ENCODE measurements at places on chromosomes 16 and 17.
A peak's percentile ranks its signal among the peaks of the same experiment; 100 is the strongest.

DNA sequence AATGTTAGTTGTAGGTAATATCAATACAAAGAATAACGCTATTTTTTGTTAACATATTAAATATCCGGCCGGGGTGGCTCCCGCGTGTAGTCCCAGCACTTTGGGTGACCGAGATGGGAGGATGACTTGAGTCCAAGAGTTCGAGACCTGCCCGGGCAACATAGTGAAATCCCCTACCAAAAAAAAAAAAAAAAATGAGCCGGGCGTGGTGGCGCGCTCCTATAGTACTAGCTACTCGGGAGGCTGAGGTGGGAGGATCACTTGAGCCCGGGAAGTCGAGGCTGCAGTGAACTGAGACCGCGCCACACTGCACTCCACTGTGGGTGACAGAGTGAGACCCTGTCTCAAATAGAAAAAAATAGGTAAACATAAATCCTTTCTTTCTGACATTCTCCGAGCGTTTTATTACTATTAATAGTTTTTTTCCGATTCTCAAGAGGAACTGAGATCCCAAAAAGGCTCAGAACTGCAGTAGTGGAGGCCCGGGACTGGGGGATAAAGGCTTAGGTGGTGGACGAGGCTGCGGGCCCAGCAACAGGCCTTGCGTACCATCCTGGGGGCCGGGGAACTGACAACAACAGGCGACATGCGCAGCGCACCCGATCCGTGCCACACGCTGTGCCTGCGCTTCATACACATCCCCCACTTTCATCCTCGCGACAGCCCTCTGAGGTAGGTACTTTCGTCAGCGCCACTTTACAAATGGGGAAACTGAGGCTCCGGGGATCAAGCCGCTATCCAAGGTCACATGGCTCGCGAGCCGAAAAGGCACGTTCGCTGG is 919 bp downstream of the N4BP1 start:
- peak; percentile 11 for DNase-seq

GRCh38 chr17:44363613-44364159 is at the start of gene FAM171A2:
Gene FAM171A2, minus strand, starts transcription at chr17:44363853. Its CDS starts 139 bp downstream, at chr17:44363714.
- peak; percentile 24 for DNase-seq

DNA sequence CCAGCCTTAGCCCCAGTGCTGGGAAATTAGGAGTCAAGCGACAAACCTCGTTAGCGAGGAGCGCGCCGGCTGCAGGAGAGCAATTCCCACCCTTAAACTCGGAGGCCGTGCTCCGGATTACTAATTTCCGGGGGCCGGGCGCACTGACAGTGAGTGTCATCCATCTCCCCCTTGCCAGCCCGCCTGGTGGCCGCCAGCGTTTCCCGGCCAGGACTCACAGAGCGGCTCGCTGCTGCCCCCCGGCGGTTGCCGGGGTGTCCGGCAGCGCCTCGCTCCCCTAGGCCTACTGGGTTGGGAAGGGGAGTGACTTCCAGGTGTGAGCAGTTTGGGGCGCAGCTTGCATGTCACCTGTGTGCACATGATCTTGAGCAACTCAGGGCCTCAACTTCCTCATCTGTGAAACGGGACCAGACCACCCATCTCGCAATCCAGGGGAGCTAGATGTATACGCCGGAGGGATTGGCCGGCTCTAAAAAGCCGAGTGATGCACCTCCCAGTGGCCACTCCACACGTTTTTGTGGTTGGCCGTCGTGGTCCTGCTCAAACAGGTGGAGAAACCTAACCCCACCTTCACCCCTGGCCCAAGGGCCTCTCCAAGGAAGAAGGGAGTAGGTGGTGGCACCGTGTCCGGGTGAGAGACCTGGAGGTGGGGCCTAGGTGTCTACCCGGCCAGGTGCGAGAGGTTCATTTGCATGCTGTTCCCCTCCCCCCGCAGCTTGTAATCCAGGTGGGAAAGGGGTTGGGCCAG is 2.5 kb upstream of the GSE1 start:
- peak; percentile 77 for DNase-seq

- no peak for DNase-seq
These were observed 322.1 kb downstream of the MAP2K4 start for GRCh38 chr17:12342609-12343435.

- DNase-seq = peak; percentile 53
These were observed 166.3 kb downstream of the MSI2 start for GRCh38 chr17:57422574-57423164.

DNA sequence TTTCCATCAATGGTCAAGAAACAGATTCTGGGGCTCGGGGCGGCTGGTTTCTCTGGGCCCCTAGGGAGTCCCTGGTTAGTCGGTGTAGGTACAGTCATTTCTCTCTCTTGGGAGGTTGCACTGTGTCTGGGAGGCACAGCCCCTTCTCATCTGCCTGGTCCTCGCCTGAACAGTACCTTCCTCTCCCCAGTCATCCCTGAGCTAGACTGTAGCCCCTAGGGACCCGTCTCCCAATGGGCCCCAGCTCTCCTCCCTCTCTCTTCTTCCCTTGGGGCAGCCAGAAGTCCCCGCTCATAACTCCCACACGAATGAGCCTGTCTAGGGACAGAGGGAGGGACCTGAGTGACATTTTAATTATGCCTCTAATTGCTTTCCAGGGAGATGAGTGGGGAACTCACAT is 20.2 kb upstream of the CPSF4L start:
- DNase-seq = no peak

DNA sequence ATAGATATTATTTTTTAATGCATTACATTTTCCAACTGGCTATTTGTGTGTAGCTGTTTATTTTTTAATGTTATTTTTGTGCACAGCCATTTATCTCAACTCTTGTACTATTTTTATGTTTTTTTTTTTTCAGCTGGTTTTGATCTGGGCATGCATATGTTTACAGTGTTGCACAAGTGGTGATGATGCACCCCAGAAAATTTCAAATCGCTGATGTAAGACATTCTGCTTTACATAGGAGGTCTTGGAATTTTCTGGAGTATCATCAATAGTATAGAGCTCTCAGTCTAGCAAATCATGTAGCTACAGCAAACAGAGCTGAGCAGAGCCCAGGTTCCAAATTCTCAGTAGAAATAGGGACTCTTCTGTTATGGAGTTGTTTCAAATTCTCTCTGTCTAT is 30.2 kb downstream of the CACNG5 start:
- DNase-seq = no peak

- DNase-seq = no peak
These were observed 13.9 kb upstream of the TMC7 start for GRCh38 chr16:18969855-18970240.

DNA sequence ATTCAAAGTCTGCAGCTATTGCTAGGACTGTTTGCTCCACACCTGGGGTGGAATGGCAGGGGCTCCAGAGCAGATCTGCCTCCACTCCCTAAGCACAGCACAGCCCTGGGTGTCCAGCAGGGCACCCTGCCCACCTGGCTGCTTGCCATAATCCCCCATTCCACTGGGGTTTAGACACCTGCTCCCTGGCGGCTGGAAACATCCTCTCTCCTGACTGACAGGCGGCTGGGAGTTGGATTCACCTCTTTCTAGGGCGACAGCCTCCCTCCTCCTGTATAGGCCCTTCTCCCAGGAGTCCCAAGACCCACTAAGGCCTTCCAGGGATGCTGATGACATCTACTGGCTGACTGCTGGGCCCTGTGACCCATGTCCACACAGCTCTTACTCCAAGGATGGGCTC is 18.0 kb downstream of the HDAC5 start:
- no peak for DNase-seq

DNA sequence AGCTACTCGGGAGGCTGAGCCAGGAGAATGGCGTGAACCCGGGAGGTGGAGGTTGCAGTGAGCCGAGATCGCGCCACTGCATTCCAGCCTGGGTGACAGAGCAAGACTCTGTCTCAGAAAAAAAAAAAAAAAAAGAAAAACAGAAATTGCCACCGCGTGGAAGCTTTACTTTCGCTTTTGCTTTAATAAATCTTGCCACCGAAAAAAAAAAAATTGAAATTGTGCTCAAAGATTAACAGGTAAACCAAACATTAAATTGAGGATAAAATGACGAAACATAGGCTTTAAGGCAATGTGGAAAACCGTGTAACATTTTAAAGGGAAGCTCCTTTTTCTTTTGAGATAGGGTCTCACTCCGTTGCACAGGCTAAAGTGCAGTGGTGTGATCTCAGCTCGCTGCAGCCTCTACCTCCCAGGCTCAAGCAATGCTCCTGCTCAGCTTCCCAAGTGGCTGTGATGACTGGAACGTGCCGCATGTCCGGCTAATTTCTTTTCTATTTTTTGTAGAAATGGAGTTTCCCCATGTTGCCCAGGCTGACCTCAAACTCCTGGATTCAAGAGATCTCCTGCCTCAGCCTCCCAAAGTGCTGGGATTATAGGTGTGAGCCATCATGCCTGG is 40.1 kb downstream of the ZNF276 start:
- DNase-seq = no peak

DNA sequence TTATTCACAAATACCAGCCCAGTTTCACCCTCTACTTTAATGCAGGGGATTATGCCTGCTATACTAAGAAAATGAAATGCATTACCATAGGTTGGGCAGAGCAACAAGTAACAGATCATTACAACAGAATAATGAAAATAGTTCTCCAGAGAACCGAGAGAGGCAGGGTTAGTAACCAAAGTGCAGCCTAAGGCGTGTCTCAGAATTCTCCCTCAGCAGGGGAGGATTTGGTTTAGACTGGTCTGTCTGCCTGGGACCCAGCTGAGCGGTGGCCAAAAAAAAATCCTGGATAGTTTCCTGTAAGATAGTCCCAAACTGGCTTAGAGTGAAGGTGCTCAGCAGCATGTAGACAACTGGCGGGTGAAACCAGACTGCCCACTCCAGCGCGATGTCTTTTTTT is 30.8 kb upstream of the ADCY7 start:
- DNase-seq = peak; percentile 56

DNA sequence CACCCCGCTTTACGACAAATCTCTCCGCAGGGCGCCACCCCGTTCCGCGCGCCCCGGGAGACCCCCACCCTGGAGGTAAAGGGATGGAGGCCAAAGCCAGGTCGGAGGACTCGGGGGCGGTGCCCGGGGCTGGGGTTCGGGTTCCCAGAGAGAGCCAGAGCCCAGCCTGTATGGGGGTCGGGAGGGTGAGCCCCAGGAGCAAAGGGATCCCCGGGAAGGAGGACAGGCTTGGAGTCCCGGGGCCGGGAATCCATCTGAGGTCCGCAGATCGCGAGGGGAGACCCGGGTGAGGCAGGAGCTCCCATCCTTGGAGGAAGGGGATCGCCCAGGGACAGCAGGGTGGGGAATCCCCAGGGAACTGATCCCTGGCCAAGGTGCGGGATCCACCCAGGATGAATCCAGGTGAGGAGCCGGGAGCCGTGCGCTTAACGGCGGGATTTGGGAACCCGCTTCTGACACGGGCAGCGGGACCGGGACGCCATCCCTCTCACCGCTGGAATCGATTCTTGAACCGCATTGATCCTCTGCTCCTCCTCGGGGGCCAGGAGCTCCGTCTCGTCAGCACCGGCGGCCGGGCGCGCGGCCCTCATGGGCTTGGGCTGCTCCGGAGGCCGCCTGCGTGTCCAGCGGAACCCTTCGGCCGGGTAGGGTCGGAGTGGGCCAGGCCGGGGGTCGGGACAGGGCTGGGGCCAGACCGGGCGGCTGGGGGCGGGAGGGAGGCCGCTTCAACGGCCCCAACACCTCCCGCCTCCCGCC is at the start of gene MMD:
MMD (minus strand) TSS at position 657 of the 756 bp plus-strand sequence; CDS start at position 517, 140 bp downstream.
- no peak for DNase-seq

DNA sequence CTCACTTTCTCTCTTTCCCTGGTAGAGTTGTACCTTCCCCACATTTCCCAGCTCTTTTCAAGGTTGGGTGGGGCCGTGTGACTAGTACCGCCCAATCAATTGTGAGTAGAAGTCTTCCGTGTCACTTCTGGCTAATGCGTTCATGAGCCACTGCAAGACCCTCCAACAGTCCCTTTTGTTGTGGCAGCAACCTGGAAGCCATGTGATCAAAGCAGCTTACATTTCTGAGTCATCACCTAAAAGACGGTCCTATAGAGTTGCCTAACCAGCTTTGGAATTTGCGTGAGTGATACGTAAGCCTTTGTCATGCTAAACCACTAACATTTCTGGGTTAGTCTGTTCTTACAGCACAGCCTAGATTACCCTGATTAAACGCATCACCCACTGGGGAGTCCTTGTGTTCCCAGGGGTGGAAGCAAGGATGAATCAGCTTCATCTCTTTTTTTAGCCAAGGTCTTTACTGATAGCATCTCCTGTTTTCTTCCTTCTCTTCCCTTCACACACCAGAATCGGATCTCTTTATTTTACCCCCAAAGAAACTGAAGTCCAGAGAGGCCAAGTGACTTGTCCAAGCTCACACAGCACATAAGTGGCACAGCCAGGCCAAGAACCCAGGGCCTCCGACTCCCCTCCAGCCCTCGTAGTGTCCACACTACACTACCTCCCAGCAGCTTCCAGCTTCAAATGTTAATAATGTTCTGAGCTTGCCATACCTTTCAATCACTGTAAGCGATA is 366.3 kb upstream of the XYLT1 start:
- DNase-seq = peak; percentile 98

DNA sequence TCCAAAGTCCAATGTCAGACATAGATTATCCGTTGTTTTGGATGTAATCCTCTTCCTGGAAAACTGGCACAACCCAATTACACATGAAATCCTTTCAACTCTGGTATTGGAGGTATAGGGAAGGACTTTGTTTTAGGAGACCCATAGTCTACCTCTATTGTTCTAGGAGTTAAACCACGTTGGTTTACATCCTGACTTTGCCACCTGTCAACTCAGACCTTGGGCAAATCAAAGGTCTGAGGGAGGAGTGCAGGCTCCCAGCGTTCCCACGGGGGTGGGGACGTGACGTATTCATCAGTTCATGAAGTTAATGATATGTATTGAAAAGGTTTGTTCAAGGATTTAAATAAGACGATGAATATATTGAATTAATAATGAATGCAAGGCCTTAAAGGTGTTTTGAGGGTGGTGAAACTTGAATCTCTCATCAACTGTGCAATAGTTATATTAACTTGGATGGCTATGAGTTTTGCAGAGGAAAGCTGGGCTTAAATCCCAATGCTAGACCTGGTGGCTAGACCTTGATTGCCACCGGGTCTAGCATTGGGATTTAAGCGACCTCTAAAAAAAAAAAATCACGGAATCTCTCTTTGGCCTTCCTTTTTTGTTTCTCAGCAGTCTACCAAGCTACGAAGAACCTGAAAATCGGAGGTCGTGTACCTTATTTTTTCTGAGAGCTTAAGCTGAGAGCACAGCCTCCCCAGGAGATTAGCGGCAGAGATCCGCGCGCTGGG is 744 bp upstream of the NF1 start:
- peak; percentile 37 for DNase-seq

GRCh38 chr16:29678691-29679267 is at the start of gene QPRT:
Gene QPRT, plus strand, starts transcription at chr16:29679180. Its CDS starts 18 bp downstream, at chr16:29679198.
- DNase-seq = peak; percentile 45

- no peak for DNase-seq
These were observed 47.5 kb downstream of the COX4I1 start for GRCh38 chr16:85847036-85847435.

DNA sequence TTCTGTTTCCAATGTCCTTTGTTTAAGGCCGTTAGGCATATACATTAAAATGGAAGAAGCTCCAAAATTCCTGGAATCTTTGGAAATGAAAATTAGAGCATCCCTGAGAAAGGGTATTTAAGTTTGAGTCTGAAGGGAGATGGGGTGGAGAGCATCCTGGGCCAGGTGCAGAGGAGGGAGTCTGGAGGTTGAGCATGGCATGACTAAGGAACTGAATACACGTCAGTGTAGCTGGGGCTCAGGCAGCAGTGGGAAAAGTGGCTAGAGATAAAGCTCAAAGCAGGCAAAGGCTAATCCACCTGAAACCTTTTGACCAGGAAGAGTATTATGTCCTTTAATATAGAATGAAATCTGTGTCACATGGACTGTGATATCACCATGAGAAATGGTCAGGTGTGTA is 669.0 kb upstream of the RBFOX1 start:
- DNase-seq = no peak

GRCh38 chr17:39769974-39770587 is 32.3 kb downstream of the GRB7 start:
- peak; percentile 32 for DNase-seq

GRCh38 chr16:75160386-75160785 is 12.1 kb downstream of the ZFP1 start:
- no peak for DNase-seq

GRCh38 chr16:26752166-26752565 is 314.6 kb upstream of the C16orf82 start:
- no peak for DNase-seq

Data from astrocyte of the spinal cord (primary cell).